ENCODE measurements at places on chromosomes 5 and 9. TPM values are rescaled to one million over a fixed set of nuclear protein-coding genes. Genes with fewer than 3 reads are reported as not detected.

Gene DRD1
- total RNA-seq, result 0.51 TPM

Gene FBLL1
- total RNA-seq, result not detected

Gene KCNN2
- 0.16 TPM for total RNA-seq

Gene CTXN3
- total RNA-seq, result not detected

Gene TRIM14
- total RNA-seq, result 10.0 TPM

Gene PPP1R26
- total RNA-seq, result 19.4 TPM

Gene MARCHF3
- total RNA-seq, result 0.96 TPM

Gene SPATA31E1
- total RNA-seq, result not detected

Gene DHFR
- 53.4 TPM for total RNA-seq

Gene CTSL
- 861 TPM for total RNA-seq

Gene NXNL2
- 0.78 TPM for total RNA-seq

Gene ADAMTS13
- 0.45 TPM for total RNA-seq

Gene SLC6A19
- not detected for total RNA-seq

Gene GPR151
- not detected for total RNA-seq

Gene YTHDC2
- total RNA-seq, result 7.3 TPM

Gene CCT5
- total RNA-seq, result 499 TPM

Gene NKD2
- total RNA-seq, result 11.8 TPM

Gene SLC2A6
- total RNA-seq, result 24.2 TPM

Gene FBXO38
- 19.4 TPM for total RNA-seq

Gene ARHGEF28
- 15.0 TPM for total RNA-seq

Gene SEMA4D
- total RNA-seq, result 6.7 TPM

Gene POMT1
- total RNA-seq, result 12.7 TPM

Gene DOK3
- total RNA-seq, result 3.0 TPM

Gene GPR107
- total RNA-seq, result 28.8 TPM

Gene KCNV2
- not detected for total RNA-seq

Gene ORM1
- not detected for total RNA-seq

Gene PCDHGB2
- not detected for total RNA-seq

Gene TERT
- total RNA-seq, result 3.2 TPM

Gene REEP2
- total RNA-seq, result 5.3 TPM

Gene JADE2
- 24.9 TPM for total RNA-seq

Gene KLF4
- total RNA-seq, result 17.1 TPM

Gene LVRN
- 0.09 TPM for total RNA-seq

Gene PDE8B
- total RNA-seq, result 1.3 TPM

Gene NUTM2G
- total RNA-seq, result not detected

Gene CSF1R
- total RNA-seq, result 0.33 TPM

Gene MYOZ3
- total RNA-seq, result not detected

Gene PALM2AKAP2
- 0.49 TPM for total RNA-seq

Gene PAXX
- total RNA-seq, result 42.1 TPM

Gene SLC45A2
- total RNA-seq, result not detected

Gene FAM151B
- 1.2 TPM for total RNA-seq

Gene FYB1
- 19.0 TPM for total RNA-seq

Gene OLFM1
- total RNA-seq, result 9.6 TPM

Gene CHSY3
- total RNA-seq, result 0.13 TPM

Gene PCDHGB5
- total RNA-seq, result 2.1 TPM

Gene IL9
- not detected for total RNA-seq

Gene CDK7
- total RNA-seq, result 74.0 TPM
